Myocyte (in vitro differentiated cells): ENCODE measurements at places on chromosomes 2 and 18.
A peak's percentile ranks its signal among the peaks of the same experiment; 100 is the strongest.

DNA sequence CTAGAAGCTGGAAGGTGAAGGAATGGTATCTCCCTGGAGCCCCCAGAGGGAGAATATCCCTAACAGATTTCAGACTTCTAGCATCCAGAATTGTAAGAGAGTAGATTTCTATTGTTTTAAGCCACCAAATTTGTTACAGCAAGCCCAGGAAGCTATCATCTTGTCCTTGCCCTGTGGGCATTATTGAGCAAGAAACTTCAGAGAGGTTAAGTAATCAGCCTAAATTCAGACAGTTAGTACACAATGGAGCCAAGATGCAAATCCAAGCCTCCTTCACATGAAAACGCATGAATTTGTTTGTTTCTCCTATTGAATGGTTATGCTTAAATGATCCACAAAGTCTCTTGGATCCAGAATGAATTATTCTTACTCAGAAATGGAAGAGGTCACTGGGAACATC lies 55.2 kb upstream of the TRIB2 start:
- DNase-seq, result no peak

- no peak for DNase-seq
Observed at GRCh38 chr2:225600865-225601264, 201.4 kb downstream of the NYAP2 start.

DNA sequence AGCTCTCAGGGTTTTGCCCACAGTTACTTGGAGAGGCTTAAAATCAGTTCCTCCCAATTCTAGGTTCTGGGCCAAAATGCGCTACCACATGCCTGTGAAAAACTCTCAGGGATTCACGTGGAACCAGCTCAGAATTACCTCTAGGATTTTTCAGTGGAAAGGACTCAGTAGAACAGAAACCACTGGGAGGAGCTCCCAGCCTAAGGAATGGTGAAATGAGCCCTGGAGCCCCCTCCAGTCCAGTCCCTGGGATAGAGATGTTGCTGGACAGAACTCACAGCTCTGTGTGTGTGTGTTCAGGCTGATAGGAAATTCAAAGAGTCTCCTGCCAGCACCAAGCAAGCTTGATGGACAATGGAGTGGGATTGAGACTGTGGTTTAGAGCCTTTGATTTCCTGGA lies 21.1 kb upstream of the SLC9A4 start:
- DNase-seq, result no peak

DNA sequence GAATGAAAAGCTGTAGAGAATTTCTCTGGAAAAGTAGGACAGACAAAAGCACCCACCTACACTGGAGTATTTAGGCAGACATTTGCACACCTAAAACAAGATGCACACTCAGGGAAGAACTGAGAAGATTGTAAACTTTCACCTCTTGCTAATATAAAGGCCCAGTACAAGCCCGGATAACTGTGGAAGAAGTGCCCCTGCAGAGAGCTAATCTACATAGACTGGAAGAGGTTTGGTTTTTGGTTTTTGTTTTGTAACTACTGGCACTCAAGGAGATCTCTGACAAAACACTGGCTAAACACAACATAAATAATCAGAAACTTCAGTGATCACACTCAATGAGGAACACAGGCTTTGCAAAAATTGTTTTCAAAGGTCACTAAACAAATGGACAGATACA lies 782.2 kb upstream of the SLC8A1 start:
- DNase-seq, result no peak

- no peak for DNase-seq
Observed at GRCh38 chr18:7663366-7664312, 96.5 kb downstream of the PTPRM start.

DNA sequence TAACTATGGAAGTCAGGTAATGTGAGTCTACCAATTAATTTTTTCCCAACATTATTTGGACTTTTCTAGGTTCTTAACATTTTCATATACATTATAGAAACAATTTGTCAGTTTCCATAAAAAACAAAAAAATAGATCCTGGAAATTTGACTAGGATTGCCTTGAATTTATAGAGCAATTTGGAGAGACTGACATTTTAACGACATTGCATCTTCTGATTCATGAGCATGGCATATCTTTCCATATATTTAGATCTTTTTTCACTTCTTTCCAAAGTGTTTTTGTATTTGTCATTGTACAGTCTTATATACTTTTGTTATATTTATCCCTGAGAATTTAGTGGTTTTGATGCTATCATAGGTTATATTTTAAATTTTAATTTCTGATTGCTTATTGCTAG lies 42.0 kb downstream of the ANKRD12 start:
- DNase-seq, result no peak

GRCh38 chr2:96131152-96131812 lies 7.0 kb downstream of the ASTL start:
- DNase-seq, result no peak

- DNase-seq, result no peak
Observed at GRCh38 chr2:240353086-240353798, 82.2 kb upstream of the GPC1 start.

DNA sequence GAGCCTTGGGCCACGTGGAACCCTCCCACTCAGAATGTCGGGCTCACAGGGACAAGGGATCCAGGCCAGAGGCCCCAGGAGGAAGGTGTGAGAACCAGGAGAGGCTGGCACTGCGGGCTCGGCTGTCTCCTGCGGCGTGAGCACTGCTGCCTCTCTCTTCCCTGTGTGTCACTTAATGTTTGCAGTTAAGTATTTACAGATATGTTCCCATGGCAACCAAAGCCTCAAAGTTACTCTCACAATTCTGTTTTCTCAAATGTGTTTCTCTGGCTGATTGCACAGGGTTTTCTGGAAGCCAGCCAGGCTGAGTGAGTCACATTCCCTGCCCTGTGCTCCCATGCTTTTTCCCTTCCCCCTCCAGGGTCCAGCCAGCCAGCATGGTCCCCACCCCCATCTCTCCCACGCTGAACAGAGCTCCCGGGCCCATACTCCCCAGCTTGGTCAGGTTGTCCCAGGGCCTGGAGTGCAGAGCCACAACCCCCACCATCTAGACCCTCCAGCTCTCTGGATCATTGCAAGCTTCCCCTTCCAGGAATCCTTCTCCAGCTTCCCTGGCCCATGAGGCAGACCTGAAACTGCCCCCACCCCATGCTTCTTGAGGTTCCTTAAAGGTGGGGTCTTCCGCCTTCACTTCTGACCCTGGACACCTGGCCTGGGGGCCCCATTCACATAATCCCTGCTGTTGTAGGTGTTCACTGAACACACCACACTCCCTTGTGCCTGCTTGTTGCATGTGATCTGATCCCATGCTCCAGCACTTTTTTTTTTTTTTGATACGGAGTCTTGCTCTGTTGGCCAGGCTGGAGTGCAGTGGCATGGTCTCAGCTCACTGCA lies 265.9 kb downstream of the CELF4 start:
- DNase-seq, result peak; percentile 91

- no peak for DNase-seq
Observed at GRCh38 chr2:233047206-233047605, 12.9 kb upstream of the INPP5D start.

- DNase-seq, result peak; percentile 37
Observed at GRCh38 chr18:79400091-79400590, 4.4 kb downstream of the NFATC1 start.

- no peak for DNase-seq
Observed at GRCh38 chr18:38369772-38370690, 804.4 kb upstream of the CELF4 start.

- no peak for DNase-seq
Observed at GRCh38 chr2:153532140-153532539, 53.6 kb upstream of the RPRM start.

GRCh38 chr2:162908567-162908966 lies 70.0 kb upstream of the KCNH7 start:
- DNase-seq, result no peak

GRCh38 chr18:56907771-56908170 lies 239.1 kb upstream of the BOD1L2 start:
- DNase-seq, result no peak

DNA sequence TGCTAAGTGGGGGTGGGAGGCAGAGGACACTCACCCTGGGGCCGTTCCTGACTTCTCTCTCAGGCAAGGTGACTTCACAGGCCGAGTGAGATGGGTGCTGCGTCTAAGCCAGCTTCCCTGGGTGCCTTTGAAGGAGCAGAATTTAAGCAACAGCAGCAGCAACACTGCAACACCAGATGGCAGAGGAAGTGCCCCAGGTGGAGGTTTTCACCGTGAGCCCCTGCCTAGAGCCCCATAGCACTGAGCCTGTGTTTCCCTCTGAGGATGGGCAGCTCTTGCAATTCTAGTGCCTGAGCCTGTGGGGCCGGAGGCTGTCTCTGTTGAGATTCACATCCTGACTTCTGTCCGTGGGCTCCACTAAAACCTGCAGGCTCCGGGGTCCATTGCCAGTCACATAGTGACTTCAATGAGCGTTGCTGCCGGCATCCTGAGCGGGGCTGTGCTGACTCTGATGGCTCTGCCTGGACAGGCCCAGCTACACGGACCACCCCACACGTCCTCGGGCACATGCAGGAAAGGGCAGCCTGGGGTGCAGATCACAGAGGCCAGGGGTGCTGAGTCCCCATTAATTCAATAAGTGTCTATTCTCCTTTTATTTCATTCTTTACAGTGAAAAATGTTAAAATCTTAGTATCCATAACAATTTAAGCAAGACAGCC lies 218.8 kb downstream of the SNTG2 start:
- DNase-seq, result no peak

DNA sequence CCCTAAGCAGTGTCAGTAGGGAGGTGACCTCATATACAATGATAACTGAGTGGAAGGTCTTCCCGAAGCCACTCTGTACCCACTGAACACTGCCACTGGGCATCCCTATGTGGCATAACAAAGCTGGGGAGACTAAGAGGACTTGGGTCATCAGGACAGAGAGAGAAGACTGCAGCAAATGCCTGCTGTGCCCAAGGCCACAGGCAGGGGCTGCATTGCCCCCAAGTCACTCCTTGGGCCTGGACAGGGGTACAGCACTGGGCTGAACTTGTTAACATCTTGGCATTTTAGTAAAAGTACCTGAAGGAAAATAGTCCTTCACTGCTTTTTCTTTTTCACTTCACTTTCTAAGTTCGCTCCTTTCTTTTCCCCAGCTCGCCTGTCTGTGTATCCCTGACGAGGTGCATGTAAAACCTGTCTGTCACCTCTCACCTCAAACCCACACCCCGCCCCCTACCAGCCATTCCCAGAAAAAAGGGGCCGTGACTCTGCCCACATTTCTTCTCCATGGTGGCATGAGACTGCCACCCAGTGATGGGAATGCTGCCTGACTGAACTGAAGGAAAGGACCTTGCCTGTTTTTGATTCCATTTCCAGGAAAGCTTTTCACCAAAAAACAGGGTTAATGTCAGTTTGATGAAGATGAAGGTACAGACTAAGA lies 62.9 kb downstream of the MTHFD2 start:
- DNase-seq, result peak; percentile 64

DNA sequence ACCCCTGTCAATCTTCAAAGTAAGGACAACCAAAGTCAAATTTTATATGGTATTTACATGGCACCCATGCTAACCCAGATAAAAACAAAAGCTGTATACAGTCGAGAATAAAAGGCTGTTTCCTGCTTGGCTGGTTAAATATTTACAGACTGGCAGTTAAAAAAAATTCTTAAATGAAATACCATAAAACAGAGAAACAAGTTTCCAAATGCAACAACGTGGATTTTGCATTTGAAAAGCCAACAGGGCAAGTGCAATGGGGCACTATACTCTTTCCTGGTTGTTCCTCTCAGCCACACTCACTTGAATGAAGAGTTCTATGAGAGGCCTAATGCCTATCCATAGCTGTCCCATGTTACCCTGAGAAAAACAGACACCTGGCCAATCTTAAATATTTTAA lies 6.1 kb upstream of the NR4A2 start:
- DNase-seq, result no peak

- no peak for DNase-seq
Observed at GRCh38 chr2:128607440-128607839, 288.8 kb upstream of the HS6ST1 start.
